Skeletal muscle cell (primary cell): ENCODE measurements at places on chromosomes 6 and 20.

GRCh38 chr20:22430154-22430745, 154.1 kb downstream of the FOXA2 start:
- DNase-seq, result no peak

GRCh38 chr6:46407246-46407645, 84.0 kb downstream of the RCAN2 start:
- DNase-seq, result no peak

DNA sequence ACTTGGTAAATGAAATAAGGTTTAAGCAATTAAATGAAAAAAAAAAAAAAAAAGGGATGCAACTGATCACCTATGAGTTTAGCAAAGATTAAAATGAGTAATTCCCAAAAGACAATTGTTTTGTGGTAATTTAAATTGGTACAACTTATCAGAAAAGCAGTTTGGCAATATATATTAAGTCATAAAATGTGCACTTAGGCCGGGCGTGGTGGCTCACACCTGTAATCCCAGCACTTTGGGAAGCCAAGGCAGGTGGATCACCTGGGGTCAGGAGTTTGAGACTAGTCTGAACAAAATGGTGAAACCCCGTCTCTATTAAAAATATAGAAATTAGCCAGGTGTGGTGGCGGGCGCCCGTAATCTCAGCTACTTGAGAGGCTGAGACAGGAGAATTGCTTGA, 7.9 kb downstream of the PHACTR2 start:
- no peak for DNase-seq

DNA sequence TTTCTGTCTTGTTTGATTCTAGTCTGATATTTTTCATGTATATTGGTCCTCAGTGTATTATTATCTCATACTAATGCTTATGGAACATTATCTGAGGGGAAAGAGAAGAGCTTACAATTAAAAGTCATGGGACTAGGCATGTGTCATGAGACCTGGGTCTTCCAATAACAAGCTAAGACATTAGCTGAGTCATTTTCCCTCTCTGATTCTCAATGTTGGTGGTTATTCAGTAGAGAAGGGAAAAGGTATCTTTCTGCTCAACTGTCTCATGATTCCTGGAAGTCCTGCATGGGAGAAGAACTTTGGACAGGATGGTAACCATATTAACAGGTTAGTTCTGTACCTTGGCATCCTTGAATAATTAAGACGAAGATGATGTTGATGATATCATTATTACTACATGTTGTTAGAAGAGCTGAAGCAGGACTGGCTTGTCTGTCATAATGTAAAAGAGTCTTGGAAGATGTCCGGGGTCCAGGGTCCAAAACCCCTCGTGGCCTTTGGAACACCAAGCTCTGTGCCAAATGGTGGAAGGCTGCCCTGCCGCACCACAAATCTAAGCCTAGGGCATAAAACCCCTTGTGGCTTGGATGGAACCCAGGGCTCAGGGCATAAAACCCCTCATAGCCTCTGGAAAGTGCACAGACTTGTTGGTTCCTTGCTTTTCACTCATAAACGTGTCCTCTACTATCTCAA, 19.1 kb downstream of the TRIM38 start:
- no peak for DNase-seq

DNA sequence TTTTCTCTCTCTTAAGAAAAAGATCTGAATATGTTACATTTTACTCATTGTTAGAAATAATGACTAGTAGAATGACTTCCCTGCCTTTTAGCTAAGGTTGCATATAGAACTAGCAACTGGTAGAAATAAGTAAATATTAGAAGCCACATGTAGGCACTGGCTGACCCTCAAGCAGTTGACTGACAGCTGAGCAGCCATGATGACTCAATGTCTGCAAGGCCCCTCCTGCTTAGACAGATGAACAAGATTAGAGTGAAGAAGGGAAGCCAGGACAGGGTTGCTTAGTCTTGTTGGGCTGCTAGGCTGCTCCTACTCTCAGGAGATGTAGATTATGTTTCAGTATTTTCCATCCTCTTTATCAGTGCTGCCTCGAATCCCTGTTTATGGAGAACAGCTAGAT, 6.5 kb downstream of the MEP1A start:
- no peak for DNase-seq

DNA sequence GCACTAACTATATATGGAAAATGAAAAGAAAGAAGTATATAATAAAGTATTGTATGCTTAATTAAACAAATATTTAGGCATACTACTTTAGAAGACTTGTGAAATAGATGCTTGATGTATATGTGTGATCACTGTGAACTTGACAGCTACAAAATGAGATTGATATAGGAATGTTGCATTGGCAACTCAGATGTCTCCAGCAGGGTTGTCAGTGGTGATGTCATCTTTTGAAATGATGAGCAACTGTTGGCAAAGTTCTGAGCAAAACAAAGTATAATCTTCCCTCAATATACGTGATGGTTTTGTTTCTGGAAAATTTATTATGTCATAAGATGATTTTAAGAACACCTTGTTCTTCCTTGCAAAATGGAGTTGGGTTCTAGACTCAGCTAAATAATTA, 133.8 kb downstream of the ARID1B start:
- DNase-seq, result no peak

GRCh38 chr6:118537574-118537973, 10.5 kb upstream of the PLN start:
- no peak for DNase-seq

DNA sequence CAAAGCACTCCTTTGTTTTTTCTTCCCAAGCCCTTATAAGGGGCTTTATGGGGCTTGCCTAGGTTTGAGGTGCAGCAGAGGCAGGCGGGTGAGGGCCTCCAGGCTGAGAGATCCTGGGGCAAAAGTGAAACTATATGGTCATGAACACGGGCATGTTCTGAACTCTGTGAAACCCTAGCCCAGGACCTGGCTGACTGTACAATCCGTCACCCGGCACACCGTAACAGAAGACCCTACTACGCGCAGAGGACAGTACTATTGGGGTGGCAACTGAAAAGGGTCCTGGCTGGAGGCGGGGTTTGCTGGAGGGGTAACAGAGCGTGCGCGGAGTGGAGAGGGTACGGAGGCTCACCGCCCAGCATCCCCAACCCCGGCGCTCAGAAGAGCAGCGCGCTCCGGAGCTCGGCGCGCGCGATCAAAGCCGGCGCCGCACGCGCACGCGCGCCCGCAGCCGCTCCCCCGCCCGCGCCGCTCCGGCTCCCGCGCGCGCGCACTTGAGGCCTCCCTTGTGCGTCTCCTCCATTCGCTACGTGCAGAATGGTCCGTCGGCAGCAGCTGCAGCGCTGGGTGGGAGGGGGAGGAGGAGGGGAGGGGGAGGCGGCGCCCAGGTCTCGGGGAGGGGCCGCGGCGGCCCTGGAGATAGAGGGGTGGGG, 54.2 kb downstream of the MRPL14 start:
- DNase-seq, result no peak

GRCh38 chr6:82555801-82556200, 192.2 kb downstream of the TPBG start:
- DNase-seq, result no peak

DNA sequence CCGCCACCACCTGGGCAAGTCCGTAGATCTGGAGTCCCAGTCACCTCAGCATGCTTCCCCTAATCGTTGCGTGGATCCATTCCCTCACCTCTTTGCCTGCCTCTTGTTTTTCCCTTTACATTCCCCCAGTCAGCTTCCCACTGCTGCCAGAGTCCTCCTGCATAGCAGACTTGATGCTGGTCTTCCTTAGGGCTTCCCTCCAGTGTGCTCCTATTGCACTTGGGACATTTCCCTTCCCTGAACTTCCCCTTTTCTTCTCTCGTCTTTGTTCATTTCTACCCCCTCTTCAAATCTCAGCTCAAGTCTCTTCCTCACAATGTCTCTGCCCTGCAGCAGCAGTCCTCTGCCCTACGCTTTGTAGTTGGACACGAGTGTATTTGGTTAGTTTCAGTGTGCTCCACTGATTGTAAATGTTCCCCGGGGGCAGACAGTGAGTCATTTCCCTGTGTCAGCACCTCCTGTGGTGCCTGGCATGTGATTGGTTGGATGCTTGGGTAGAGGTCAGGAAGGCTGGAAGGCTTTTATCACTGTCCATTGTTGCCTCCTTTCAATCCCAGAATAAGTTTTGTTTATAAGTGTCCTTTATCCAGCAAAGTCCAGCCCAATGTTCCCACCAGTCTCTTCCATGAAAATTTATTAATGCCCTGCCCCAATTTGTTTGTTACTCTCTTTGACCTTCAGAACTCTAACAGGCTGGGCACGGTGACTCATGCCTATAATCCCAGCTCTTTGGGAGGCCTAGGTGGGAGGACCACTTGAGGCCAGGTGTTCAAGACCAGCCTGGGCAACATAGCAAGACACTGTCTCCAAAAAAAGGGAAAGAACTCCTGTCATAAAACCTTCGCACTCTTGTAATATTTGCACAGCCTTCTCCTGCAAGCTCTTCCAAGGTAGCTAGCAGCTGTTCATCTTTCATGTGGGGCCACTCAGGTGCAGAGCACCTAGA, 38.3 kb downstream of the FAM120B start:
- DNase-seq, result no peak

DNA sequence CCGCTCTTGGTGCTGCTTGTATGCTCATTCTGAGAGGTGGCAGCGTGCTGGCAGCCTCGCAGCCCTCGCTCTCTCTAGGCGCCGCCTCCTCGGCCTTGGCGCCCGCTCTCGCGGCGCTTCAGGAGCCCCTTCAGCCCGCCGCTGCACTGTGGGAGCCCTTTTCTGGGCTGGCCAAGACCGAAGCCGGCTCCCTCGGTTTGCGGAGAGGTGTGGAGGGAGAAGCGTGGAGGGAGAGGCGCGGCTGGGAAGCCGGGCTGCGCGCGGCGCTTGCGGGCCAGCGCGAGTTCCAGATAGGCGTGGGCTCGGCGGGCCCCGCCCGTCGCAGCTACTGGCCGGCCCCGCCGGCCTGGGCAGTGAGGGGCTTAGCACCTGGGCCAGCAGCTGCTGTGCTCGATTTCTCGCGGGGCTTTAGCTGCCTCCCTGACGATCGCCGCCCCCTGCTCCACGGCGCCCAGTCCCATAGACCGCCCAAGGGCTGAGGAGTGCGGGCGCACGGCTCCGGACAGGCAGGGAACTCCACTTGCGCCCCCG, 19.5 kb upstream of the FAM8A1 start:
- no peak for DNase-seq
